ENCODE measurements at places on chromosomes 7 and 10. TPM values are rescaled to one million over a fixed set of nuclear protein-coding genes. Genes with fewer than 3 reads are reported as not detected.

Gene ASZ1
- total RNA-seq, result not detected

DNA sequence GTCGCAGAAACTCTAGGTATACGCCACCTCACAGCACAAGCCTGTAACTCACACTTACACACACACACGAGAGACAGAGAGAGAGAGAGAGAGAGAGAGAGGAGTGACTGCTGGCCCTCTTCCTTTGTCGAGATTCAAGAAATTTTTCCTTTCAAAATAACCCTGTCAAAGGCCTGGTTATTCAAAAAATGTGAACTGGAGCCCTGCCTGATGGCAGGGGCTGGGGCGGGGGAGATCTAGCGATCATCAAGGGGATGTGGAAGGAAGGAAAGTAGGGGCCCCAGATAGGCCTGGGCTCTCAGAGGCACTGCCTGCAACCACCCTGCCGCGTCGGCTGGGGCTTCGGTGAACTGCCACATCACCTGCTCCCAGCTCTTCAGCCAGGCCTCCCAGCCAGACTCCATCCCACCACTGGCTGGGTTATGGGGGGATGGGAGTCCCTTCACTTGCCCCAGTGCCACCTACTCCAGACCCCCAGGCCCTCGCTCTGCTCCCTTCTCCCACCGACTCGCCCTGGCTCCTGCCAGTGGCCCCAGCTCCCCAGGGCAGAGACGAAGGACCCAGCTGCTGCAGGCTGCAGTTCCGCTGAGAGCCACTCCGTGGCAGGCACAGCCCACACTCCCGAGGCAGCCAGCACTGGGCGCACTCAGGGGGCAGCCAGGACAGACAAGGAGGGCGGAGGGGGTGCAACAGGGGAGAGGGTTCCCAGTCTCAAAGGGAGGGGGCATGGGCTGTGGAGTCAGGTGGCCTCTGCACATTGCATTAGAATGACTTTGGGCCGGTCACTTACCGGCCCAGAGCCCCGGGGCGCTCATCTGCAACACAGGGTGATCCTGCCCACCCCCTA lies 15.3 kb downstream of the KCNH2 start:
- no peak overlapping the region for H3K27ac ChIP-seq
- peaks cover 10% of the 10 kb centered on the region for H3K4me1 ChIP-seq
- peak; percentile 16 for DNase-seq
- no peaks in the 10 kb centered on the region for H3K36me3 ChIP-seq

- H3K4me3 ChIP-seq, result peak overlapping the region; percentile 86
- peaks cover 81% of the 10 kb centered on the region for H3K4me1 ChIP-seq
- peaks cover 3% of the 10 kb centered on the region for H3K27me3 ChIP-seq
- peak overlapping the region; percentile 99 for H3K27ac ChIP-seq
- H3K36me3 ChIP-seq, result peaks cover 4% of the 10 kb centered on the region
Observed at GRCh38 chr10:110352930-110353243, 48.2 kb upstream of the SMNDC1 start.

GRCh38 chr7:116071629-116072028 lies 41.1 kb upstream of the TFEC start:
- H3K27me3 ChIP-seq, result no peaks in the 10 kb centered on the region
- H3K27ac ChIP-seq, result no peak overlapping the region
- no peaks in the 10 kb centered on the region for H3K36me3 ChIP-seq

Gene NME8
- not detected for total RNA-seq

DNA sequence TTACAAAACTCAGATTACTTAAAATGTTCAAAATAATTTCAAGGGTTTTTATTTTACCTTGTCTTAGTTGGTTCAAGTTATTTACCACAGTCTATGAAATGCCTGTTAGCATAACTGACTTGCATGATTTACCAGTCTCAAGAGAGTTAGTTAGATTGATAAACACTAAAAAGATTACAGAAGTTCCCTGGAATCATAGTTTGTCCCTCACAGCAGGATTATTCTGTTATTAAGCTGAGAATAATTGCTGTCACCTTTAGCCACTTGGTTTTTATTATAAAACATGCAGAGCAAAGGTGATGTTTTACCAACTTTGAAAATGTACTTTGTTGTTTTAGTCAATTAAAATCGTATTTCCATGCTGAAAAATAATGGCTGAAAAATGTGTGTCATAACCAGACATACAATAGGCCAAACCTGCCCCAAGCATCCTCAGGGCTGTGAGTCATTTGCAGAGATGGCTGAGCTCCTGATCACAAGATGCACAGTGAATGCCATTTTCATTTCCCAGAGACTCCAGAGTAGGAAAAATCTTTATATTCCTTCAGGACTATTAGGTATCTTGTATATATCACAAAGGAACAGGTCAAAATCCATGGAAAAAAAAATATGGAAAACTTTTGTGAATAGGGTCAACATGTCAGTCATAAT lies 87.8 kb upstream of the DKK1 start:
- H3K4me3 ChIP-seq, result no peak overlapping the region
- H3K27ac ChIP-seq, result no peak overlapping the region
- peak; percentile 55 for DNase-seq

- no peak for DNase-seq
- H3K27ac ChIP-seq, result no peak overlapping the region
- peaks cover 21% of the 10 kb centered on the region for H3K4me1 ChIP-seq
Observed at GRCh38 chr7:151406886-151407583, 2.8 kb downstream of the WDR86 start.

Gene PNLIP
- total RNA-seq, result not detected

GRCh38 chr7:1377111-1377909 lies 82.0 kb downstream of the MICALL2 start:
- H3K27ac ChIP-seq, result no peak overlapping the region
- H3K4me1 ChIP-seq, result no peaks in the 10 kb centered on the region
- H3K27me3 ChIP-seq, result peaks cover 23% of the 10 kb centered on the region
- DNase-seq, result no peak

DNA sequence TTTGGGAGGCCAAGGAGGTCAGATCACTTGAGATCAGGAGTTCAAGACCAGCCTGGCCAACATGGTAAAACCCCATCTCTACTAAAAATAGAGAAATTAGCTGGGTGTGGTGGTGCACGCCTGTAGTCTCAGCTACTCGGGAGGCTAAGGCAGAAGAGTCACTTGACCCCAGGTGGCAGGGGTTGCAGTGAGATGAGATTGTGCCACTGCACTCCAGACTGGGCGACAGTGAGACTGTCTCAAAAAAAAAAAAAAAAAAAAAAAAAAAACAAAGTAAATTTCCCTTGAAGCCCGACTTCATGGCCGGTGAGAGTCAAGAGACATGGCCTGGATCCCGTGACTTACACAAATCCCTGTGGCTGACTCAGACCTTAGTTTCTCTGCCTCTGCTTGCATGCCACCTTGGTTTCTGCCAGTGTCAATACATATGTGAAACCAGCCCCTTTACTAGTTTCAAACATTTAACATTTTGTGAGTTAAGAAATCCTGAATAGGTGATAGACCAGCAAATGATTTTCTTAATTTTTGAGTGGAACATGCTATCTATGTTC lies 62.8 kb downstream of the ZEB1 start:
- H3K36me3 ChIP-seq, result no peaks in the 10 kb centered on the region
- no peak overlapping the region for H3K4me3 ChIP-seq
- no peak for DNase-seq
- peak overlapping the region; percentile 45 for H3K27ac ChIP-seq
- no peaks in the 10 kb centered on the region for H3K27me3 ChIP-seq
- peaks cover 41% of the 10 kb centered on the region for H3K4me1 ChIP-seq

GRCh38 chr7:151926336-151926712 lies 29.9 kb upstream of the GALNTL5 start:
- H3K4me1 ChIP-seq, result peaks cover 9% of the 10 kb centered on the region
- H3K27me3 ChIP-seq, result peaks cover 51% of the 10 kb centered on the region
- H3K36me3 ChIP-seq, result no peaks in the 10 kb centered on the region
- H3K27ac ChIP-seq, result no peak overlapping the region

DNA sequence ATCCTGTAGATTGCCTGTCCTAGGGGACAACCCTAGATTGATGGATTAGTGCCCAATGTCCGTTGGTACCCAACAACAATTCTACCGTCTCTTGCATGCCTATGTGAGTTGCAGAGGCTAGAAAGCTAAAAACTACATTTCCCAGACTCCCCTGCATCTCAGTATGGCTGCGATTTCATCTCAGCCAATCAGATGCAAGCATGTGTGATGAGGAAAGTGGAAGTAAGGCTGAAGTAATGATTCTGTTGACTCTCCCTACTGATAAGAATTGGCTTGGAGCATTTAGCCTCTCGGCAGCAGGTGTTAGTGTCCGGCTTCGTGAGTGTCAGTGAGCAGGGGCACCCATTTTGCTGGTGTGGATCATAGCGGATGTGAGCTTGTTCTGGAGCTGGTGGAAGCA lies 171.9 kb downstream of the FGFR2 start:
- H3K27me3 ChIP-seq, result no peaks in the 10 kb centered on the region
- DNase-seq, result no peak
- no peaks in the 10 kb centered on the region for H3K4me1 ChIP-seq
- H3K27ac ChIP-seq, result no peak overlapping the region
- H3K4me3 ChIP-seq, result no peak overlapping the region
- H3K36me3 ChIP-seq, result no peaks in the 10 kb centered on the region
